ENCODE measurements at places on chromosomes 11 and 22.

DNA sequence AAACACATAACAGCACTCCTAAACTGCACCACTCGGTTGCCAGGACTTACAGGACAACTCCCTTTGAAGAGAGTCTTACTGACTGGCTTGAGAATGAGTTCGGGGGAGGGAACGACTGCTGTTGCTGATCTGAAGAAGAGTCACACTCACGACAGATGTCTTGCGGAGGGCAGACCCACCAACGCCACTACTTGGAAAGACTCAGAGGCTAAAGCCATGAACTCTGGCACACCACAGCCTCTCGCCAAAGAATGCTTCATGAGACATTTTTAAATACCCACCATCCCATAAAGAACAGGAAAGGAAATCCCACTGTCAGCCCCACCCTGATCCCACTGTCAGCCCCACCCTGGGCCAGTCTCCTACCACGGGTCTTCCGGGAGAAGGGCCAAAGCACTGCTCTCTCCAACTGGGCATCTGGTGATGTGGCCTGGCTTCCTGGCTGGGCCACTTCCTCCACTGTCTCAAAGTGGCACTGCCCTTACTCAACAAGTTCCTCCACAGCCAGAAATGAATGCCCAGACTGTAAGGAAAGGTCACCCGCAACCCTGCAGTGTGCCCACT is 73.6 kb downstream of the MICAL3 start:
- DNase-seq, result no peak

GRCh38 chr11:108965306-108966001 is 300.6 kb downstream of the DDX10 start:
- DNase-seq, result no peak

- DNase-seq, result no peak
These were observed 274.8 kb downstream of the SOX6 start for GRCh38 chr11:16081382-16082094.

- DNase-seq, result no peak
These were observed 113.6 kb downstream of the SIK3 start for GRCh38 chr11:116984589-116984988.

DNA sequence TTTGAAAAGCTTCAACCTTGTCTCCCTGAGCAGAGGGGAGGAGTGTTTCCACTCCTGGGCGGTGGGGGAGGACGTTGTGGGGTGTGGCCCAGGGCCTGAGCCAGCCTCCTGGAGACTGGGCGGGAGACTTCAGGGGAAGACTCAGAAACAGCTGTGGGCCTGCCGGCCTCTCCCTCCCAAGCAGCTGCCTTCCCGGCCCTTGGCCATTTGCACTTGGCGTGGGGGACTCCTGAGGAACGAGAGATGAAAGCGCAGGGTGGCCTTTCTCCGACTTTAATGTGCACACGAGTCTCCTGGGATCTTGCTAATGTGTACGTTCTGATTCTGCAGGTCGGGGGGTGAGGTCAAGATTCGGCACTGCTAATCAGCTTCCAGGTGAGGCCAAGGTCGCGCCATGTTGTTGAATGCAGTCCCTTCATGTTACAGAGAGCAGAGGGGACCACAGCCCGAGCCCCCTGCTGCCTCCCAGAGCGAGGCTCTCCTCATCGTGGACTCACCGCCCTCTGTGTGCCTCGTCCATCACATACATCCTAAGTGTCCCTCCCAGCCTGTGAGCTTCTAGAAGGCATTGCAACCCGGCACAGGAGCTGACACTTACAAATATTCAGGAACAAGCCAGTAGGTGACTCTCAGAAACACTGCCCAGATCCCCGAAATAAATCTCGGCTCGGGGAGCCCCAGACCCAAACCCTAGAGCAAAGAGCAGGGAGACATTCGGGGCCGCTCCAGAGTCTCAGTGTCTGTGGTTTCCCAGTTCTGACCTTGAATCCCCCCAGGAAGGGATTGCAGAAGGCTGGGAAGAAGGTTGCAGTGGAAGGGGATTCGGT is 7.7 kb downstream of the LIF start:
- DNase-seq, result no peak

DNA sequence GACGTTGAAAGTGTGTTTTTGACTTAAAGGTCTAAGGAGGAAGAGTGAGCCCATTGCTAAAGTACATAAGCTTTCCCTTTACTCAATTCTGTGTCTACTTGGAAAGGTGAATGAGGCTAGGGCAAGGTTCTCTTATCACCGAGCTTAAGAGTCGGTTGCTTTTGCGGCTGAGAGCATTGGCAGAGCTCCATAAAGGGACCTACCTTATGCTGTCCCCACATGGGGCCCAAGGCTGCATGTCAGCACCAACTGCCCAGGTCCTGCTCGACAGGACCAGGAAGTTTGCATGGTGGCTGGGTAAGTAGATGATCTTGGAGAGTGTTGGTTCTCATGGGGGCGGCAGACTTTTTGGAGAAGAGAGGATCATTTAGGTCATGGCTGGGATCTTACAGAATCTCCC is 91.2 kb downstream of the ZBTB16 start:
- DNase-seq, result no peak

- DNase-seq, result no peak
These were observed 2.5 kb upstream of the OR51B5 start for GRCh38 chr11:5345831-5346230.

GRCh38 chr11:13896175-13896980 is 66.1 kb upstream of the SPON1 start:
- no peak for DNase-seq

- no peak for DNase-seq
These were observed 107.1 kb upstream of the DDI1 start for GRCh38 chr11:103929170-103929903.

DNA sequence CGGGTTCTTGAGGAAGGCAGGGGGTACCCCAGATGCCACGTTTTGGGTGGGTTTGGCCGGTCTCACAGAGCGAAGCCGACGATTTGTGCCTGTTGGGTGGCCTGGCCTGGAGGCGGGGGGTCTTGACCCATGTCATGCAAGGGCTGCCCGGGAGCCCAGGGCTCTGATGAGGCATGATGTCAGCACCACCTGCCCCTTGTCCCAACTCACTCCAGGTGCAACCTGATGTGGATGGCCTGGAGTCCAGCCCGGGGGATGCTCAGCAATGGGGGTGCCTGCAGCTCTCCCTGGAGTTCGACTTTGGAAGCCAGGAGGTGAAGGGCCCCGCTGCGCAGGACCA is 851 bp downstream of the SYT8 start:
- DNase-seq, result no peak

- no peak for DNase-seq
These were observed 2.2 kb downstream of the RPL27A start for GRCh38 chr11:8684600-8685290.

DNA sequence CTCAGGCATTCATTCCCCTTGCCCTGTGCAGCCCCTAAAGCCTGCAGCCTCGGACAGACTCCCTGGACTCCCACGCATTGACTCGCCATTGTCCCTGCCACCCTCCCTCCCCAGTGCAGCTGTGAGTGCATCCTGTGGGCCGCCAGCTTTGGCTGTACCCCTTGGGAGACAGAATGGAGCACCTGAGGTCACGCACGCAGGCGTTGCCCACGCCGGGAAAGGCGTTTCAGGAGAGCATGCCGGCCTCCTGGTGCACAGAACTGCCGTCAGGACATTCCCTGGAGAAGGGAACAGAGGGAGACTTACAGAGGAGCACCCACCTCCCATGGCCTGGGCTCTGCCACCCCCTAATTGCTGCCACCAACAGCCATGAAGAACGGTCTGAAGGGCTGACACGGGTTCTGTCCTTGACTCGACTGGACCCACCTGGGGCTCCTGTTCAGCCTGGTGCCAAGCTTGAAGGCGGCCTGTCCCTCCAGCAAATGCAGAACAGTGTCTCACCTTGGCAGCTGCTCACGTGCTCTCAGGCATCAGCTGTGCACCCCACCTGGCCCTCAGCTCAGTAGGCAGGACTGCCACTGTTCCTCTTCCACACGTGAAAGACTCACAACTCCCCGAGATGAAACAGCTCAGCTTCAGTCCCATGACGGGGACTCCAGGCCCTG is 503.8 kb downstream of the BRD1 start:
- no peak for DNase-seq

GRCh38 chr11:116461789-116462188 is 311.0 kb downstream of the BUD13 start:
- no peak for DNase-seq

DNA sequence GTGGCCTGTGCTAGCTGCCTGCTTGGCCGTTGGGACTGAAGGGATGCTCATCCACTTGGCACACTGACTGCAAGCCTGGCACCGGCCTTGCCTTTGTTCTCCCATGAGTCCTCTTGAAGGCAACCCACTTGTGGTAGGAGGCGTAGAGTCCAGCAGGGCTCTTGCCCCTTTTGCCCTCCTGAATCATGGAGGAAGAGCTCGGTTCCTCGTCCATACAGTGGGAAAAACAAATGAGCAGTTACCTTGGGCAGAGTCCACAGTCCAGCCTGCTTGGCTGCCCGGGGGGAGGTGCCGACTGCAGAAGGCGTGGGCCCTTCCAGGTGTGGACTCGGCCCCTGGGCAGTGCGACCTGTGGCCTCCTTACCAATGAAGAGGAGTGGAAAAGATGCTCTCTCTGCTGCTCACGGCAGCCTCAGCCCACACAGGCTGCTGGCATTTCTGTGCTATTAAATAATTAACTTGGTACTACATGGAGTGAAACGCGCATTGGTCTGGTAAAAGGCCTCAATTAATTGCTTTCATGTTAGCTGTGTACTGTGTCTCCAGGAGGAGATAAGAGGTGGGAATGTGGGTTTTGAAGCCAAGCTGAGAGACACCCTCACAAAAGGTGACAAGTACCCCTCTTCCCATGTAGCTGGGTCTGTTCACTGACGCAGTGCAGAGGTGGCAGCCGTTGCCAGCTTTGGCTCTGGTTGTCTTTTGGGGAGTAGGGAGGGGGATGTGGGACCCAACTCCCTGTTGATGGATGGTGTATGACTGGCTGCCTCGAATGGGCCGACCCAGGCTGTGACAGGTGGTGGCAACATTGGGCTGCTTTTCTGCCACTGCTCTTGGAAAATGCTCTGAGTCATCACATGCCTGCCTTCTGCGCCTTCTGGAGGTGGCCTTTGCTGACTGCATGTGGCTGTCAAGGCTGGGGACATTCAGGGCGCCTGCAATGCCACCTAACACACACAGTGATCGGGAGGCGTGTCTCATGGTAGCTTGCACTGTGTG is 26.8 kb upstream of the B3GAT1 start:
- DNase-seq, result no peak

DNA sequence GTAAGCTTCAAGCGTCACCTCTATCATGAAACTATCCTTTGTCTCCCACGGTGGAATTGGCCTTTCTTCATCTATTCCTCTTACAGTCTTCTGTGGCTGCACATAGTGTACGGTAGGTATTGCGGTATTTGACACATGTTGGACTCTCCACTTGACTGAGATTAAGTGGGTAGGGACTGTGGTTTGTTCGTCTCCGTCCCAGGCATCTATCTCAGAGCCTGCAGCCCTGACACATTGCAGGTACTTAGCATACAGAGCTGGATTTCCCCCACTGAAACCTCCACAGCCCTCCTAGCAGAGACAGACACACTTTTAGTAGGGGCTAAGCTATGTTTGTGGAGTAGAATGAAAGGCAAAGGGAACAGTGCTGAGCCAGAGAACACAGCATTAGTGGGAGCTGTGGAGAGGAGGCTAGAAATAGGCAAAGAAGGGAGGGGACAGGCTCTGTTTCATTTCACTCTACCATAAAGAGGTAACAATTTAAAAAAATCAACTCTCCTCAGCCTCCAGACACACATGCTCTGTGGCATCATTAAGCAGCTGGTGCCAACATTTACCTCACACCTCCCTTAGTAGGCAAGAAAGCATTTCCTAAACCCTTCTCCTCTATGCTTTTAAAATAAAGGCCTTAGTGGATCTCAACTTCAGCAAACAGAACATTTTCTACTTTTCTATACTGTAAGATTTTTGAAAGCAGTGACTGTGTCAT is 277.5 kb downstream of the KIRREL3 start:
- no peak for DNase-seq

DNA sequence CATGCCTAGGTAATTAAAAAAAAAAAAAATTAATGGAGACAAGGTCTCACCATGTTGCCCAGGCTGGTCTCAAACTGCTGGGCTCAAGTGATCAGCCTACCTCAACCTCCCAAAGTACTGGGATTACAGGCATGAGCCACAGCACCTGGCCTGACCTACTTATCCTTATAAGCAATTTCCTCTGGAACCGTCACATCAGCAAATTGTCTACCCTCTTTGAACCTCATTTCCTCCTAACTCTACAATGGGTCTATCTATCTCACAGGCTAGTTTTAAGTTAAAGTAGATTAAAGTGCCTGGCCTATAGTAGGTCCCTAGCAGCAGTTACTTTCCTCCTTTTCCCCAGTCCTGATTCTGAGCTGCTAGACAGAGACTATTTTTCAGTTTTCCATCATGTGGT is 43.5 kb downstream of the THAP12 start:
- DNase-seq, result no peak

GRCh38 chr11:57763568-57763967 is 2.0 kb downstream of the CTNND1 start:
- no peak for DNase-seq

GRCh38 chr22:50730941-50731661 is 6.9 kb upstream of the ACR start:
- no peak for DNase-seq

GRCh38 chr11:70229737-70230136 is 26.6 kb downstream of the FADD start:
- no peak for DNase-seq

DNA sequence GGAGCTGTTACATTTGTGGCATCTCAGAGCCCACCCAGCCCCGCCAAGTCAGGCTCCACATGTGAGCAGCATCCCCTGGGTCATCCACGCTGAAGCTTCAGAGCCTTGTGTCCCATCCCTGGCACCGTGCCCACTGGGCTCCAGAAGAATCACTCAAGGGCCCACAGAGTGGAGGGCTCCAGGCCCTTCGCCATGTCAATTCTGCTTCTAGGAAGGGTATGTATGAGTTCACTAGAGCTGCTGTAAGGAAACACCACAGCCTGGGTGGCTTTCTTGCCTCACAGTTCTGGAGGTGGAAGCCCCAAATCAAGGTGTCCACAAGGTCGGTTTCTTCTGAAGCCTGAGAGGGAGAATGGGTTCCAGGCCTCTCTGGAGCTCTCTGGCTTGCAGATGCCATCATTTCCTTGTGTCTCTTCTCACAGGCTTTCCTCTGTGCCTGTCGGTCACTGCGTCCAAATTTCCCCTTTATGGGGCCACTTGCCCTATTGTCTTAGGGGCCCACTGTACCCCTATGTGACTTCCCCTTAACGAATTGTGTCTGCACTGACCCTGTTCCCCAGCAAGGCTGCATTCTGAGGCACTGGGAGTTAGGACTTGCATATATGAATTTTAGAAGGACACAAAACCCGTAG is 1476.0 kb downstream of the TBC1D22A start:
- DNase-seq, result no peak

- no peak for DNase-seq
These were observed 1.9 kb upstream of the ZBTB16 start for GRCh38 chr11:114057605-114058004.

DNA sequence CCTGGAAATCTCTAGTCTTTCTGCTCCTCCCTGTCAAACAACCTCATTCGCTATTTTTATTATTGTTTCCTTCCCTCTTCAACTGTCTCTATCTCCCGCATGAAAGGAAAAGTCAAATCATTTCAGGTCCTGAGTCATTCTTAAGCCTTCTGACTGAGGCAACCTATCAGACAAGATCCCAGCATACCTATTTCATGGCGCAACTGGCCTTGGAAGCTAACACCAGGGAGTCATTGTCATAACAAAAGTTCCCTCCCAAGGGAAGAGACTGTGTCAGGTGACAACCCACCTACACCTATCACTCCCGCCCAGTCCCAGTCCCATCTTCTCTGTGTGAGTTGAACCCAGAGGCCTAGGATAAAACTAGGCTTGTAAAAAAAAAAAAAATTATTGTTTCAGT is 10.2 kb upstream of the ARHGAP42 start:
- no peak for DNase-seq

All from activated T-helper 1 cell treated with Interleukin-2 at 50 U/mL for 16 hours (primary cell).